GF-D8 (cell line): ENCODE measurements at places on chromosomes 1 and 21.
A peak's percentile ranks its signal among the peaks of the same experiment; 100 is the strongest.

- no peak for DNase-seq
Observed at GRCh38 chr1:47521034-47521881, 83.4 kb downstream of the FOXD2 start.

- no peak for DNase-seq
Observed at GRCh38 chr1:241012708-241013340, 344.2 kb downstream of the RGS7 start.

DNA sequence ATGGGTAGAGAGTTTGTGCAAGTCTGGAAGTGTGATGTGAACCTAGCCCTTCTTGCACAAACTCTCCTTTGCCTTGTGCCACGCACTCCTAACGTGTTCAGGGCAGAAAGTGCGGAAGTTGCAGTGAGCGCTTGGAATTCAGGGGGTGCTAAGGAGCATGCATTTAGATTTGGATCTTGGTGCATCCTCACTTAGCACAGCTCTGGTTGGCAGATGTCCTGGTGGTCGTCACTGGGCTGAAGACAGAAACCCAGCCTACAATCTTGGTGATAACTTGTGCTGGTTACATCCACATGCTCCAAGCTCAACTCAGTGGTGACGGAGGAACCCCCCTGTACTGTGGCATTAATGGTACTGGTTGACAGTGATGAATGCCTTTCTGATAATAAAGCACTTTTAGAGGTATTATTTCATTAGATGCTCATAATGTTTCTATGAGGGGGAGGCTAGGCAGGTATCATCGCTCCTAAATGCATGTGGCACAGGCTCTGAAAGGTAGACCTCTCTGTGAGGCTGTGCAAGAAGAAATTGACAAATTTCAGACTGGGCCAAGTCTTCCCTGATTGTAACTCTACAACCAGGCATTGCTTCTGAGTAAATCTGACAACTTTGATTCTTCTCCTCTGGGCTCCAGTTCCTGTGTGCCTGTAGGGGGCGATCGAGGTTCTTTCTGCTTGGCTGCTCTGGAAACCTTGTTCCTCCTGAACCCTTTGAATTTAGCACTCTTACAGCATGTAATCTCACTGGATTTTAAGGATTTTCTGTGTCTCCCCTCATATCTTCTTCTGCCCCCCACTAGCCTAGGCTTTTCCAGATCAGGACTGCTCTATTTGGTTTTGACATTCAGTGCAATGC, 40.6 kb downstream of the MAPKAPK2 start:
- peak; percentile 47 for DNase-seq

DNA sequence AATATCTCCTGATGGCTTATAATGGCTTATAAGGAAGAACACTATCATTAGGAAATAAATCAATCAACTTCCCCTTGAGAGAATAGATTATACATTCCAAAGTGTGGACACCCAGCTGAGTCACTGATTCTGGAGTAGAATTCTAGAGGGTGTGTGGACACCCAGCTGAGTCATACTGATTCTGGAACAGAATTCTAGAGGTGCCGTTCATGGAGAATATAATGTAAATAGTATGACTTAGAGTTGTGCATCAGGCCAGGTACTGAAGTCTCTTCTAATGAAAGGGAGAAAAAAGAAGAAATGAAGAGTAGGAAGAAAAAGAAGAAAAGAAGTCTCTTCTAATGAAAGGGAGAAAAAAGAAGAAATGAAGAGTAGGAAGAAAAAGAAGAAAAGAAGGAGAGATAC, 2.4 kb upstream of the USP33 start:
- no peak for DNase-seq

GRCh38 chr1:221497046-221497445, 244.8 kb downstream of the DUSP10 start:
- DNase-seq, result no peak

- no peak for DNase-seq
Observed at GRCh38 chr1:37599940-37600339, 4.2 kb upstream of the GNL2 start.

GRCh38 chr1:154859151-154859785, 10.8 kb downstream of the KCNN3 start:
- no peak for DNase-seq

DNA sequence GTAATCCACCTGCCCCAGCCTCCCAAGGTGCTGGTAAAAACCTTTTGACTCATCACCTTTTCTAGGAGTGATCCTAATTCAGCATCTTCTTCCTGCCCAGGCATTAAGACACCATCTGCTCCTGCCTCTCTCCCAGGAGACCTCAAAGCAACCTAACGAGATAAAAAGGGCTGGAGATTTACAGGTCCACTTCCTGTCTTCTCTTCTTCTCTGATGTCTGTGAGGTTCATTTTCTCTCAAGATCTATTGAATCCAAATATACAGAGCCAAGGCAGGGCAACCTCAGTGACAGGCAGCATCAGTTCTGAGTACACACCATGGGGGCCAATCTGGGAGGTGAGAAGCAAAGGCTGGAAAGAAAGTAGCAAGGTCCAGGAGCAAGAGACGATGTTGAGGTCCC, 219.4 kb downstream of the SETD4 start:
- no peak for DNase-seq

DNA sequence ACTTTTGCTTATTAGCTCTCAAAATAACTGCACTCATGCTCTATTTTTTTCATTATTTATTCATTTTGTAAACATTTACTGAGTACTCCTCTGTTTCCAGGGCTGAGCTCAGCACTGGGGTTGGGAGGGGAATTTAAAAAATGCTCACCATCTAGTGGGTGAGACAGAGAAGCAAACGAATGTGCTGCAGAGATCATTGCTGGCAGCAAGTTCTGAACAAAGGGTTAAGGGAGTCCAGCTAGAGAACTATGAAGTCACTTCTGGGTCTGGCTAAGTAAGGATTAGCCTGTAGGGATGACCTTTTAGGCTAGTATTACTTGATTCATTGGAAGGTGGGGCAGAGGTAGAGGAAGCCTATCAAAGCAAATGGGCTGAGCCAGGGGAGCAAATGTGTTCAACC, 99.1 kb upstream of the ZNF644 start:
- DNase-seq, result no peak

GRCh38 chr1:117387060-117387633, 19.9 kb downstream of the MAN1A2 start:
- DNase-seq, result no peak

DNA sequence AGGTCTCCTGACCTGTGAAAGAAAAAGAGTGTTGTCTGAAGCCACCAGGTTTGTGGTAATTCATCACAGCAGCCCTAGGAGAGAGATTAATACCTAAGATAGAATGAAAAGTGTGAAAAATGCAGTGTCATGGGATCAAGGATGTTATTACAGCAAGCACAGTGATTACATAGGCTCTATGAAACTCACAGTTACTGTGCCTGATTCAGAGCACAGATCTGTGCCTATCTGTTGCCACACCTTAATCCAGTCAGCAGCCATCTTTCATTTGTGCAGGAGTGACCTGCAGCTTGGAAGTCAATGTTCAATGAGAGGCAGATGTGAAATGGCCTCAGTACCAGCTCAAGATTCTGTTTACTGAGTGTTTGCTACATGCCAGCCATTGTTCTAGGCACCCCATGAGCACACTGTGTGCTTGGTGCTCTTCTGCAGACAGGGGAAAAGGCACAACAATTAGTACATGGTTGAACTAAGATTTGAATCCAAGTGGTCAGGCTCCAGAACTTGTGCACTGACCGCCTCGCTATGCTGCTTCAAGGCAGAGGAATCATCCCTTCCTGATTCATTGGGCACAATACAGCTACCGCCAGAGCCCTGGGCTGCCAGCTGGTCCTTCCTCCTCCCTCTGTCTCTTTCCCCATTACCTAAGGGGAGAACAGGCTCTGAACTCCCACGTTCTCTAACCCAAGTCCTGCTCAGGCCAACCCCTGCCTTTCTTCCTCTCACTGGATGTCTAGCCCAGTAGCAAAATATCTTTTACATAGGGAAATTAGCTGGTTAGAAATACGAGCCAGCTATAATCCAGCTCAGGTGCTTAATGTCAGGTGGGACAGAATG, 56.3 kb upstream of the NEK2 start:
- no peak for DNase-seq

DNA sequence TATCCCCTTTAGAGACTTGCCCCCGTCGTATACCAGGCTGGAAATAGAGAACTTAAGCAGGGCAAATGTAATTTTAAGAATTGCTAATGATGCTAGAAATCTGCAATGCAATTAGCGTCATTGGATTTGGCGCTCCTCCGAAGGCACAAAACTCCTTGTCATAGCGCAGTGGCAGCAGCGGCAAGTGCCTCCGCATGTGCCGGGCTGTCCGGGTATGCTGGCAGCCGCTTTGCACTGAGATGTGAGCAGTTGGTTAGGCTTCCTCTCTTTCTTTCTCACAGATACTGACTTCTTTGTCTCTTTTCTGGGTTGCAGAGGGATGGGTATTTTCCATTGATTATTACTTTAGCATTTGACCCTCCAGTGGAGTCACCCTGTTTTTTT, 193.4 kb upstream of the LMO4 start:
- DNase-seq, result no peak
